ENCODE measurements at places on chromosomes 12 and 14.

DNA sequence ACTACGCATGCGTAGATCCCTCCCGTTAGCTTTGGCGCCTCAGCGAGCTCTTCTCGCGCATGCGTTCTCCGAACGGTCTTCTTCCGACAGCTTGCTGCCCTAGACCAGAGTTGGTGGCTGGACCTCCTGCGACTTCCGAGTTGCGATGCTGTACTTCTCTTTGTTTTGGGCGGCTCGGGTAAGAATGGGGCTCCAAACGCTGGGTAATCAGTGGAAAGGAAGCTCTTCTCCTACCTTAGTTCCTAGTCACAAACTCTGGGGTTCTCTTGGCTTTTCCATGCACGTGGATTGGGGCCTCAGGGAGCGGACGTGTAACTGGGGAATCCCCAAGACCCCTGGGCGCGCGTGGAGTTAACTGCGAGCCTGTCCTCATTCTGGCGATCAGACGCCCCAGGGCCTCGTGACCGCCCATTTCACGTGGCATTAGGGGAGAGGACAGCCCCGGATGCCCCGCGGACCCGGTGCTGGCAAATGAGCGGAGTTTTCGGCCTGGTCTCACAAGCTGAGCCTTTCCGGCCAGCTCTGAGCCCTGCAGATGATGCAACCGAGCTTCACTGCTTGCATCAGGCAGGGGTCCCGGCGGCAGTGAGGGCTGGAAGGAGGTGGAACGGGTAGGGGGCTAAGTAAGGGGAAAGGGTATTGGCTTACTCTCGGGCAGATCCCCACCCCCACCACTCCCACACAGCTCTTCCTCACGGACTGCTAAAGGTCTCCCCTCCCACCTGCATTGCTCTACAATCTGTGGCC lies at the start of gene SHMT2:
TSS of gene SHMT2 (plus strand) at position 78 of the 747 bp plus-strand sequence. CDS start at position 146, 68 bp downstream.
- peak; percentile 80 for DNase-seq

DNA sequence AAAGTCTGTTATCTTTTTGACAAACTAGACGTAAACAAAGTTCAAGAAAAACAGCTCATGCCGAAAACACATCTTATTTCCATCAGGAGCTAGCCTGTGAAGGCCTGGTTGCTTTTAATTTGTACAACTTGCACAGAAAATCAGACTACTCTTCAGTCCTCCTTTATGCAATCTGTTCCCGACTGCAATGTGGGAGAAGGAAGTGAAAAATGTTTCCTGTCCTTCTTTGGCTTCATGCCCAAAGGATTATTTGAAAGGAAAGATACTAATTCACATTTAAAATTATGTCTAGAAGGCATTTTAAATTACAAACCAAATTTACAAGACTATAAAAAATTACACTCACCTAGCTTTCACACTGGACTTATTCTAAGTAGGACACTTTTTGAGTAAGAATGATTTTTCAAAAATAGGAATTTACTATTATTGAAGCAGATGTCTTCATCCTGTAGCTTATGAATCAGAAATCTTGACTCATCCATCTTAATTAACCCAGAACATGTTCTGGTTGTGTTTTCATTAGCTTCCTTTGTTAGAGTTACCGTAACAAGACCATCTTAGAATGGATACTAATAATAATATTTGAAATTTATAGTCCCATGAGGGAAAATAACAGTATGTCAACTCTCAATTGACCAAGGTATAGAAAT lies 272.6 kb downstream of the PRKD1 start:
- no peak for DNase-seq

- no peak for DNase-seq
Observed at GRCh38 chr12:112165624-112166023, 40.3 kb downstream of the TRAFD1 start.

DNA sequence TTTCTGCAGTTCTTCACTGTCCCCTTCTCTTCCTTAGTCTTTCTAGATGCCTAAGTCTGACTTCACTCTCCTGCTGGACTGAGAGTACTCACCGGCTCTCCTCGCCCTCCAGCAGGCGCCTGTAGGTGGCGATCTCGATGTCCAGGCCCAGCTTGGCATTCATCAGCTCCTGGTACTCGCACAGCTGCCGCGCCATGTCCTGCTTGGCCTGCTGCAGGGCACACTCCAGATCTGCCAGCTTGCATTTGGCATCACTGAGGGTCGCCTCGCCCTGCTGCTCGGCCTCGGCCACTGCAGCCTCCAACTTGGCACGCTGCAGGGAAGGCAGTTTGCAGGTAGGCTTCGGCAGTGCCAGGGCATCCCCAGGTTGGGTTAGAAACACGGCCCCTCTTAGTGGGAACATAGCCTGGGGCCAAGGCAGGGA lies 5.2 kb downstream of the KRT84 start:
- DNase-seq, result no peak

- DNase-seq, result no peak
Observed at GRCh38 chr14:30921305-30921704, 46.9 kb downstream of the COCH start.

DNA sequence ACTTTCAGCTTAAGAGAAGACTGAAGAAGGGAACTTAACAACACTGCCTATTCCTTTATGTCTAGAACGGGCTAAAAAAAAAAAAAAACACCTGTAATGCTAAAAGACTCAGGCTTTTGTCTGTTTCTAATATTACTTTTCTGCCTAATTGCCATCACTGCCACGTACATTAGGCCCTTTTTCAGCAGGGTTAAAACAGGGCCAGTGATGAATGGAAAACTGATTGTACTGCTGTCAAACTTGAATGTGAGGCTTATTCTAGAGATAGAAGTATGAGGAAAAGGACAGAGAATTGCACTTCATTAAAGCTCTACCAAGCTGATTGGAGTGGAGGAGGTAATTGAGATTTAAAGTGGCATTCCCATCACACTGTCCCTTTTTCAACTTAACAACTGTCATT lies 535.8 kb downstream of the PRKD1 start:
- DNase-seq, result no peak

DNA sequence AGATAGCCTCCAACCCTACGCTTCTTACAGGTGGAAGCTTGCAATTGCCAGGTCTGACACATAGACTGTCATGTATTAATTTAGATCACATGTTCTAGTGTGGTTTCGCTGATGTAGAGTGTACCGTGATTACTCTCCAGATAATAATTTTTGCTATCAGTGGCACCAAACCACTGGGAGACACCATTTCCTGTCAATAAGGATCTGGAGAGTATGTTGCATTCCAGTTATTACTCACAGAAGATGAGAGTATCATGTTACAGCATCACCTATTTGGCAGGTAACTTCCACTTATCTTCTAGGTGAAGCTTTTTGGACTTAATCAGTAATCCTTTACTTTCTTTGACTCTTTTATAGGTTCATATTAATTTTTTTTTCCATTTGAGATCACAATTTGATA lies 147.2 kb downstream of the HELB start:
- no peak for DNase-seq

DNA sequence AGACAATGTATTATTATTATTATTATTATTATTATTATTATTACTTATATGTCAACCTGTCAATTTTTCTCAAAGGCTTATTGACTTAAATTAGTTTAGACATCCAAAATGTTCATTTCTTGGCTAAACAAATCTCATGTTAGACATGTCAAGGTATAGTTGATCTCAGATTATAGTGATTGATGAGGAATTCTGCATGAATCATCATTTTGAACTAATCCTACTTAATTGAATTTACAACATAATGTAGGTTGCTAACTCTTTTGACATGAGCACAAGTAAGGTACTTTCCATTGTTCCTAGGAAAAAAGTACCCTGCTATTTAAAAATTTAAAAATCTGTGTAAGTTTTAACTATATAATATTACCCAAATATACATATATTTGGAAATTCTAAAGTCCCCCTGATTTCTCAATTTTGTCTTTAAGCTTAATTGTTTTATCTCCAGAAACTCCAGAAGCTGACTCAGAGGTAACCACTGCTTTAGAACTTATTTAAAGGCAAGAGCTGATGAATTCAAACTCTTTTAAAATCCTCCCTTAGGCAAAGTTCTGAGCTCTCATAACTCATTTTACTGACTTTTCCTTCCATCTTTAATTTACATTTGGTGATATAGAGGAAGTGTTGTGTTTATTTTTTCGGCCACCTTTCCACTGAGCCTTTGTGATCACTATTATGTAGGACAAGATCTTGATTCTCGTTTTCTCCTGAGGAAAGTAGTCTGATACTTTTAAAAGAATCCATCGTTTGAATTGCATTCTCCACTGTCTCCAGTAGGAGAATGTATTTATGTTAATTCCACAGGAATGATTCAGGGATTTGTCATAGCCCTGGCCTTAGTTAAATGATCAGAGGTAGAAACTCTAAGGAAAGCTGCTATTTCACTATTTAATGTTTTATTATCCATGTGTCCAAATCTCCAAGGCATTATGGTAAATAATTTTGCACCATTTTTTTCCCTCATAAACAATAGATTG lies 1304.5 kb downstream of the AACS start:
- DNase-seq, result no peak

- DNase-seq, result no peak
Observed at GRCh38 chr12:29309320-29309902, 71.6 kb downstream of the ERGIC2 start.

DNA sequence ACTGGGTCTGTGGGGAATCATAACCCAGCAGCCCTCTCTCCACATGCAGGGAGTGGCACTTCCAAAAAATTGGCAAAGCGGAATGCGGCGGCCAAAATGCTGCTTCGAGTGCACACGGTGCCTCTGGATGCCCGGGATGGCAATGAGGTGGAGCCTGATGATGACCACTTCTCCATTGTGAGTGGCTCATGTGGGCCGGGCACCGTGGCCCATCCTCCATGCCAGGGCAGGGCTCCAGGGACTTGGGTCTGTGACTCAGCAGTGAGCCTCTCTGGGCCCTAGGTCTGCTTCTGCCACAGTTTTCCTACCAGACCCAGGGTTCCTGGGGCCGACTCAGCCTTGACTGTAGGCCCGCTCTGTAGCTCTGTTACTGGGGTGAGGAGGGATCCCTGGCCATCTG lies 2.2 kb downstream of the NPFF start:
- DNase-seq, result no peak

- no peak for DNase-seq
Observed at GRCh38 chr14:22898302-22899090, 15.5 kb downstream of the REM2 start.

GRCh38 chr12:52521568-52522266 lies 1.5 kb upstream of the KRT5 start:
- no peak for DNase-seq

DNA sequence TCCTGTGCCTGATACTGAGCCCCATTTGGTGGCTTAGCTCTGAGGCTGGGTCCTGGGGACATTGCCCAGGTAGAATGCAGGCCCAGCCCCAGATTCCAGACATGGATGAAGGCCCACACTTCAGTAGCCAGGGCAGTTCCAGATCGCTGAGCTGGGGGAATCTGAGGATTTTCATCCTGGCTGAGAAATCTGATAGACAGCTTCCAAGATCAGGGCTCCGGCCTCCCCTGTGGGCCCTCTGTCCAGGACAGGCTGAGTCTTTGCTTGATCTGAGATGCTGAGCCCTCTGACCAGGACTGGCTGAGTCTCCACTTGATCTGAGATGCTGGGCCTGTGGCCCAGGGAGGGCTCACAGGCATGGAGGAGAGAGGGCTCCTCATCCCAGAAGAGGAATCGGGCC lies 3.3 kb upstream of the RASAL1 start:
- DNase-seq, result no peak

DNA sequence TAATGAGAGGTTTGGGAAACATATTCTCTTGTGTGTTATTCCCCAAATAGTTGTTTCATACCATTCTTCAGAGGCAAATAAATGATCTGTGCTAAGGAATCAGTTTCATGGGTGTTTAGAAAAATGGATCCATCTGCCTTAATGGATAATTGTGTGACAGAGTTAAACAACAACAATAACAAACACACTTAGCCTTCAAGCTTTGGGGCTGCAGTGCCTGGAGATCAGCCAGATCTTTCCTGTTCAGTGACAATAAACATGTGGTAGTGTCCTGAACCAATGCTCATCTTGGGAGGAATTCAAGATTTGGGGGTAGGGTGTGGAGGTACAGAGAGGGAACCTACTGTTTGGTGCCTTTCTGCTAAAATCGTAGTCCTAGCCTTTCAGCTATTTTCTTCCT lies 93.7 kb upstream of the PRICKLE1 start:
- no peak for DNase-seq

GRCh38 chr14:22403296-22403695 lies 185.7 kb downstream of the DAD1 start:
- no peak for DNase-seq

GRCh38 chr14:50013198-50013918 lies 103.0 kb downstream of the VCPKMT start:
- DNase-seq, result no peak

DNA sequence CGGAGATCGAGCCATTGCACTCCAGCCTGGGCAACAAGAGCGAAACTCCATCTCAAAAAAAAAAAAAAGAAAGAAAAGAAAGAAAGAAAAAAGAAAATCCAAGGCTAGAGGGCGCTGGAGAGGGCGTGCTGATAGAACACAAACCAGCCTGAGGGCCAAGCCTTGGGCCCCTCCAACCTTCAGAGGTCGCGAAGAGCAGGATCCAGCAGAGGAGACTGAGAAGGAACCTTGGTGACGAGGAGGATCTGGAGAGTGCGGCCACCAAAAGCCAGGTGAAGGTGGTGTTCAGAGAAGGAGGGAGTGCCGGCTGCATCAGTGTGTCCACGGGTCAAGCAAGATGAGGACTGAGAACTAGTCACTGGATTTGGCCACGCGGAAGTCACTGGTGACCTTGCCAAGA lies 4.1 kb upstream of the DYNC1H1 start:
- no peak for DNase-seq

DNA sequence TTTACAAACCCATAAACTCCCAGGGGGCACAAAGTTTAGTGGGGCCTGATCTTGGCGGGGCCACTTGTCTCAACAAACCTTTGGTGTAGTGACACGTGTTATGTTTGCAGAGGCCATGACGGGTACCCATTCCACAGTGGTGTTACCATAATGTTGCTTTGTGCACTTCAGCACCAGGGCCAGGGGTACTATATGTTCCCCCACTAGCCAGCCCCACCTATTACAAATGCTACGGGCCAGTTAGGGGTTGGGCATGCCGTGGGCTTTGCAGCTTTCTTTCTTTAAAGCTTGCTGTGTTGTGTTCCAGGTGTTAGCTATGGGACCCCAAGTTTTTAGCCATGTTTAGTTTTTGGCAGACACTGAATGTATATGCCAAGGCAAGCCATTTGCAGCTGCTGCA lies 30.8 kb upstream of the G2E3 start:
- no peak for DNase-seq

- DNase-seq, result no peak
Observed at GRCh38 chr12:100959481-100959880, 164.9 kb downstream of the ANO4 start.

All from stimulated activated CD8-positive, alpha-beta memory T cell treated with anti-CD3 and anti-CD28 coated beads, Interleukin-7, amount 100 ng/mL, for 1 hour (primary cell).